ENCODE measurements at places on chromosomes 7 and 10.
A peak's percentile ranks its signal among the peaks of the same experiment; 100 is the strongest.

- no peak for DNase-seq
Measured at GRCh38 chr7:128876127-128876526, 13.5 kb downstream of the ATP6V1F start.

DNA sequence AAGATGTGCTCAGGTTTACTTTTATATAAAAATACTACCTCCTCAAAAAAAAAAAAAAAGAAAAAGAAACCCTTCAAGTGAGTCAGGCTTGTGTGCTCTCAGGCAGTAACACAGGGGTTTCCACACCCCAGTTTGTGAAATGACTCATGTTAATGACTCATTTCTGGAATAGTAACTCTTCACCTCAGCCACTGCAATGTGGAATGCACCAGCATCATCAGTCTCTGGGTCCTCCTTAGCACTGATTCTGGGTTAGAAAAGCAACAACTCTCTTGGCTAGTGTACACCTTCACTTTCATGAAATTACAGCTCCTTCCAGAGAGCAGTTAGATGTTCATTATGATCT is 110.6 kb downstream of the EMX2 start:
- DNase-seq: no peak

DNA sequence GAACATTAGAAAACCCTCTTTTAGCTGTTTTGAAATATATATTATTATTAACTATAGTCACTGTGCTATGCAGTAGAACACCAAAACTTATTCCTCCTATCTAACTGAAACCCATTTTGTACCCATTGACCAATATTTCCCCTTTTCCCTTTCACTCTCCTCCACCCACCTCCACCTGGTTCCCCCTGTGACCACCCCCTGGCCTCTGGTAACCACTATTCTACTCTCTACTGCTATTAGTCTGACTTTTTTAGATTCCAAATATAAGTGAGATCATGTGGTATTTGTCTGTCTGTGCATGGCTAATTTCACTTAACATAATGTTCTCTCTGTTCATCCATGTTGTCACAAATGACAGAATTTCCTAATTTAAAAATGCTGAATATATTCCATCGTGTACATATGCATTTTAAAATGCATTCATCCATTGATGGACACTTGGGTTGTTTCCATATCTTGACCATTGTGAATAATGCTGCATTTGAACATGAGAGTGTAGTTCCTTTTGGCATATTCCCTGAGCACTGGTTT is 18.7 kb downstream of the TBC1D12 start:
- DNase-seq: no peak

- DNase-seq: no peak
Measured at GRCh38 chr7:43199371-43200160, 87.1 kb downstream of the HECW1 start.

- no peak for DNase-seq
Measured at GRCh38 chr7:40582539-40582938, 447.7 kb downstream of the SUGCT start.

DNA sequence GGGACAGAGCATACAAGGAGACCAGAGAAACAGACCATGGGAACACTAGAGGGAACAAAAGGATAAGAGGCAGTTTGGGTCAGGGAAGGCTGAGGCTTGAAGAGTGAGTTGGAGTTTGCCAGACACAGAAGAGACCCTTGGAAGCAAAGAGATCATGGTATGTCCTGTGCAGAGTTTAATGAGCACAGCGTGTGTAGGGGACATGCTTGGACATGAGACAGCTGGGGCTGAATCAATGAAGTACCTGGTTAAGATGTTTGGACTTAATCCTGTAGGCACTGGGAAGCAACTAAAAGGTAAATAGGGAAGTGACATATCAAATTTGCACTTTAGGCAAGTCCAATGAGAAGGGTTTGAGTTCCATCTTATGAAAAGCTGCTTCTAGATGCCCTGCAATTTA is 79.6 kb downstream of the KIAA1217 start:
- no peak for DNase-seq

GRCh38 chr10:3068968-3069737 is 1.8 kb downstream of the PFKP start:
- DNase-seq: peak; percentile 19

DNA sequence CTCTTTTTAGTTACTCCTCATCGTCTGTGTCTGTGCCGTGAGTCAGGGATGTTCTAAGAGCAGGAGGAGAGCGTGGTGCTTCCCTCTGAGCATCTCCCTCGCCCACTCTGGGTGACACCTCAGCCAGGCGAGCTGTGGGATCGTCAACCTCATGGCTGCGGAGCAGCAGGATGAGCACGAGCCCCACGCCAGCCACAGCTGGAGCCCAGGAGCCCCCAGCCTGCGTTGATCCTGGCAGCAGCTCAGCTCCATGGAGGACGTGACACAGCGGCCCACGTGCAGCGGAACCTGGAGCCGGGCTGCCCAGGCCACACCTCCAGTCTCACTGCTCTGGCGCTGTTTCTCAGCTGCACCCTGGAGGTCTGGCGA is 512.0 kb downstream of the PTPRN2 start:
- no peak for DNase-seq

DNA sequence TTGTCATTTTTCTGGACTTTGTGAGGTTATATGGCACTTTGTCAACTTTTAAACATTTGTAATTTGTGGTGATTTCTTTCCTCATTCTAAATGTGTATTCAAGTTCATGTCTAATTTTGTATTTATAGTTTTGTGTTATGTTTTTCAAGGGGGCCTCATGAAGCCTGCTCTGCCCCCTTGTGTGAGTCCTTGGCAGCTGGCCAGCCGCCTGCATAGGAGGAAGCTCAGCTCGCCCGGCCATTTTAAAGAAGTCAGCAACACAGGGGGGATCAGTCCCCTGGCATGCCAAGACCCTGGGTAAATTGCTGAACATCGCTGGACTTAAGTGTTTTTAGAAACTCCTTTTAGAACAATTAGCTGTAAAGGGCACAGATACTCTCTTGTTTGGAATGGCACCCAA is 123.0 kb downstream of the ANLN start:
- DNase-seq: peak; percentile 45

- no peak for DNase-seq
Measured at GRCh38 chr10:31942892-31943291, 14.3 kb upstream of the ARHGAP12 start.

- DNase-seq: no peak
Measured at GRCh38 chr10:43739161-43739560, 90.5 kb upstream of the ZNF32 start.

DNA sequence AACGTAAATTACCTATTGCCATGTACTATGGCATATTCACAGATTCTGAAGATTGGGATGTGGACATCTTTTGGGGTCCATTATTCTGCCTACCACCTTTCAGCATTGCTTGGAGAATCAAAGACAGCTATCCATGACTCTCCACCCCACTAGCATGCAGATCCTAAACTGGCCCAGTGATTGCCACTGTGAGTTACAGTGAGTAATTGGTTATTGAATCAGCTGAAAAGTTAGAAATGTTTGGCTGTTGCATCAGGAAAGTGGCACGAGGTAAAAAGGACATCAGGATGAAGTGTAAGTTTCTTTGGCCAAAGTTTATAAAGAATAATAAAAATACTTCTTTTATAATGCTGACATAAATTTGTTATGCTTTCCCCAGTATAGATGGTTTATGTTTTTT is 148.2 kb upstream of the ETV1 start:
- no peak for DNase-seq

DNA sequence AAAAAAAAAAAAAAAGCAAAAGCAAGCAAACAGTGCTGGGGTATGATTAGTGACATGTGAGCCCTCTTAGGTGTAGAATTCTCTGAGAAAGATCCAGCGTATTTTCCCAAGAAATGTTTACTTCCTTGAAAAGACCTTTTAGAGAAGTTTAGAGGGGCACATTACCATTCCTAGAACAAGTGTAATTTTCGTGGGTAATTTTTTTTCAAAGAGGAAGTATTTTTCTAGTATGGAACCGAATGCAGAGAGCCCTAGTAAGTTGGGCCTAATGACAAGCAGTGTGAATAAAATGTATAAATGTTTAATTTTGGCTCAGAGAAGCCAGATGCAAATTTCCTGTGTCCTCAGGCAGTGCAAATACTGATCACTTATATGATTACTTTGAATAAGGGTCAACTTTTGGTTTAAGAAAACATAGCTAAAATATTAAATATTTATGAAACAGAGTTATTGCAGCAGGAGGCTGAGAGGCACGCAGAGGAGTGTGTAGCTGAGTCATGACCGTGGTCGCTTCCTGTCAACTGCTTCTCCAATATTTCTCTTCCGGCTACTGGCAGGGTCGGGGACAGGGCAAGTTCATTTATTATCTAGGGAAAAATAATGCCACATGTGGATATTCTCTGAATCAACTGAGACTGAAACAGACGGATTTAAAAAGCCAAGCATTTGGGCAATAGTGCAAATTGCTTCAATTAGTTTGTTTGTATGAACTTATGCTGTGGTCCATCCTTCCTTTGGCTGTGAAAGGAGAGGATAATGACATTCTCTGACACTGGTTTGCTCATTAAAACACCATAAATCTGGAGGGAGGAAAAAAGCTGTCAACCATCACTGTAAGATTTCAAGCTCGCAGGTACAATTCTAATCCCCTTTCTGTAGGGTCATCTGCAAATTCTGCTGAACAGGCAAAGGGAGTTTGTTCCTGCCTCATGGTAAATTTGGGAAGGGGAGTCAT is 495.2 kb downstream of the GLRX3 start:
- DNase-seq: peak; percentile 66

- no peak for DNase-seq
Measured at GRCh38 chr10:115065801-115066200, 27.4 kb upstream of the ATRNL1 start.

GRCh38 chr10:75788394-75789205 is 357.2 kb downstream of the LRMDA start:
- no peak for DNase-seq

DNA sequence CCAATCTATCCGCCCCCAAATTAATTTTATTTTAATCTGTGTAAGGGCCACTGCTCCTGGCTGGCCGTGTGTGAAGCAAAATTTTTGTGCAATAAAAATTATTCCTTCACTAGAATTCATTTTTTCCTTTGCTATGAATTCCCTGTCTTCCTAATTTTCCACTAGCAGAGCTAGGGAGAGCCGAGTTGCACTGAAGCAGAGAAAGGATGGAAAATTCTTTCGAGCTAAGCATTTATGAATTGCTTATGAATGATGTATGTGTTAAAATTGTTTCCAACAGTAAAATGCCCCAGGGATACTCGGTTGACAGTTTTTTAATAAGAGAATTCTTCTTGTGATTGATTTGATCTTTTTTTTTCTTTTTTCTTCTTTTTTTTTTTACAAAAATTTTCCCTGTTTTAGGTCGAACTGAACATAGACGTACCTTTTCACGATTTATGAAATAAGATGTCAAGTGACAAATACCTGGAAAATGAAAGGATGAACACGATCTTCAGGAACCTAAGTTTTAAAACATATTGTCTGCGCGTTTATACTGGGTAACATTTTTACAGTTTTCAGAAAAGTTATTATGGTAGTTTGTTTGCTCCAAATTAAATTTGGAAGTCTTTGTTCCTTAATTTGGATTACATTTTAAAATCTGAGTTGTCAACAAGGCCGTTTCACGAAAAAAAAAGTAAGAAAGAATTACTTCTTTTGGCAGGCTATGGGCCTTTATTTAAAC is 288.8 kb upstream of the NFE2L3 start:
- DNase-seq: no peak

GRCh38 chr7:159019111-159019510 is 125.6 kb downstream of the VIPR2 start:
- peak; percentile 16 for DNase-seq
